H4 (cell line): ENCODE measurements at places on chromosomes 6 and 20. TPM values are rescaled to one million over a fixed set of nuclear protein-coding genes. Genes with fewer than 3 reads are reported as not detected.

DNA sequence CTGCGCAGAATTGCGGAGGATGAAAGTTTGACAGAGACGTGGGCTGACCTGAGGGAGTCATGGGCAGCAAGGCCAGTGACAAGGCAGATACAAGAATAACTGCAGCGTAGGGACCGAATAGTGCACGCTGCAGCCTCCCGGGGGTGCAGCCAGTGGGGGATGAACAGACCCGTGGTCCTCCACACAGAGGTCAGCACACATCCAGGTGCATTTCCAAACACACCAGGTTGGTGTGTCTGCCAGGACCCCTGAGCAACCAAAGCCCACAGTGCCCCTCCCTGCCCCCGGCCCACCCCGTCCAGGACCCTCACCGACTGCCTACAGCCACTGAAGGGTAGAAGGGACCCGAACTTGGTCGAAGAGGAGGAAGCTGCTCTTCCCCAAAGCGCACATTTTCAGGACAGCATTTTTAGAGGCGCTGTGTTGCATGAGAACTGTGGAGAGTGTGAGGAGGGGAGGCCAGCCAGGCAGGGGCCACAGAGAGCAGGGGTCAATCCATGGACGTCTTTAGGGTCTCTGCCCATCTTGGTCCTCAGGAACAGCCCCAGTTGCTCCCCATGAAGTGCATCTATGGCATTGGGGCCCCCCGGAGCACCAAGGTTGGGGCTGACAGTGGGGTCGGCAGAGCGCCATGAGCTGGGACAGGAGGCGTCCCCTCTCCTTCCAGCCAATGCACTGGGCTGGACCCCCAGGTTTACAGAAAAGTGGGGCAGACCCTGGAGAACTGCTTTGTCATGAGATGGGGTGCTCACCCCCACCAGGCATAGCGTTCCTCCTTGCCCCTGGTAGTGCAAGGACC, 157.8 kb upstream of the AFDN start:
- no peak for DNase-seq

- peak; percentile 14 for DNase-seq
Observed at GRCh38 chr6:128519132-128519930, 1.1 kb downstream of the PTPRK start.

DNA sequence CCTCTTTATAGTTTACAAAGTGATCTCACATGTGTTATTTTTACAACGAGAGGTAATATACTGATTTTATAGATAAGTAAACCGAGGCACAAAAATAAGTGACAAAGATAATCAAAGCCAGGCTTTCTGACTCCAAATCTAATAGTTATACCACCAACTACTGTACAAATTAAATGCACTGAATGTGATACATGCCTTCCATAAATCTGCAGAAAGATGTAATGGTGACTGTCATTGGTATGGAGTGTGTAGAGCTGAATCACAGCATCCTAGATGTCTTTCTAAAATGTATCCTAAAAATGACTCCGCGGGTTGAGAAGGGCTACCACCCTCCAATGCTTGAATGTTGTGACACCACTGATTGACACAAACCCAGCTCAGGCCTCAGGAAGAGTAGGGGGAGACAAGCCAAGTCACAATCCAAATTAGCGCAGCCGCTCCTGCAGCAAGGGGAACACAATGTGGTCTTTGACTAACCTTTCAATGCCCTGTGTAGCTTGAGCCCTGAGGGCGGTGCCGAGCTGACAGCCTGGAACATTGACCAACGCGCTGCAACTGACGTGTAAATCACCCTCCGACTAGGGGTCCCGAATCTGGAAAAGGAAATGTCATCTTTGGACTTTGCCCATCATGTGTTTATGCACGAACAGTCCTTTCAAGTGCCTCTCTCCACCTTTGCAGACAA, 136.8 kb downstream of the OLIG3 start:
- DNase-seq: no peak

DNA sequence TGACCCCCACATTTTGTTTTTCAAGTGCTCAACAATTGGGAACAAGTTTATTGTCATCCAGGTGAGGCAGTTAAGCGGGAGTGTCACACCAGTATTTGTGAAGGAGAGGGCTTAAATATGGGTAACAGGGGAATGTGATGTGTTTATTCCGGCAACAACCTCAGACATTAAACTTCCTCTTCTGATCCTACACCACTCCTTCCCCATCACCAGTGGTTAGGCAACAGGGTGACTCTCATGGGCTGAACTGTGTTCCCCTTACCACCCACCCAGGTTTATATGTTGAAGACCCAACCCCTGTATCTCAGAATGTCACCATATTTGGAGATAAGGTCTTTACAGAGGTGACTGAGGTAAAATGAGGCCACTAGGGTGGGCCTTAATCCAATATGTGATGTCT, 52.1 kb upstream of the RNF182 start:
- DNase-seq: no peak

- no peak for DNase-seq
Observed at GRCh38 chr6:47105469-47106178, 63.5 kb upstream of the ADGRF1 start.

- no peak for DNase-seq
Observed at GRCh38 chr20:11329271-11329670, 588.4 kb upstream of the BTBD3 start.

DNA sequence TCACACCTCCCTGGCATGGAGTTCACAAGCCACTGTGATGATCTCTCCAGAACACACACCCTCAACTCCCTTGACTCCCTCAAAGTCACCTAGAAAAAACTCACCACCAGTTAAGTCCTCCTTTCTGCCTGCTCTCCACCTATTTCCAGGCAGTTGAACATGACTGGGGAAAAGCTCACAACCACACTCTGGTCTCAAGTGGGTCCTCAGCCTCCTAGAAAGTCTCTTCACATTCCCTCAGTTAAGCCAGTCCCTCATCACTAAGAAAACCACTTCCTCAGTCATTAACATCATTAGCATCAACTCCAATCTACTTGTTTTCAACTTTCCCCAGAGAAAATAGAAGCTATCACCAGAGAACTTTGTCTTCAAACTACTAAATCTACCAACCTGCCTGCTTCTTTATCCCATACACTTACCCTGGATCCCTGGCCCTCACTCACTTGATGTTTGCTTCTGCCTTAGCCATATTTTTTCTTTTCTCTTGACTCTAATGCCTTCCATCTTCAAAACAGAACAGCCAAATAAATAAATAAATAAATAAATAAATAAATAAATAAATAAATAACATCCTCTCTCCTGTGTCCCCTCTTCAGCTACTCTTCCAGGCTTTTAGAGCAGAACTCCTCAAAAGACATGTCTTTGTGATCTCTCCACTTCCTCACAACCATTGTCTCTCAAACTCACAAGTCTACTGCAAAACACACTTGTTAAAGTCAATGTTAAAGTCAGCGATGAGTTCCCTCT, 742.4 kb upstream of the FLRT3 start:
- DNase-seq: no peak

DNA sequence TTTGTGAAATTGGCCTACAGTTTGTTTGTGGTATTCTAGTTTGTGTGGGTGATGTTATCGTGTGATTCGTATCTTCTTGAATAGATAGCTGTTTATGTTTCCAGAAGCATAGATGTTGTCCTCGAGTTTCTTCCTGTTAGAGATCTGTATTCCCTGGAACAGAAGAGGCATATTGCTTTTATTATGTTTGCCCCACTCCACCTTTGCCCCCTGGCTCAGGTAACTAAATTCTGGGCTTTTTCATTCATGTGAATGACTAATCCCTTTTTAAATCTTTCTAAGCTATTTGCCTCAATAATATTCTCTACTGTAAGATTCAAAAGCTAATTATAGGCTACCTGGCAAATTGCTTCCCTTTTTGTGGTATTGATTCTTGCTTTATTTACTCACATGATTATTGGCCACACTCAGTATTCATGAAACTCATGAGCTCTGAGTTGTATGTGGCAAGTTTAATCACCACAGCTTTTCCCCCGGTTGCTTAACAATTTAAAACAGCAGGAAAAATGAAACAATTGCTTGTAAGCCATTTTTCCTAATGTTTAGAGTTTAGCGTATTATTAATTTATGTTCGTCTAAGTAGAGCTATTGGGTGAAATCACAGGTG, 12.6 kb downstream of the RNF217 start:
- DNase-seq: no peak

DNA sequence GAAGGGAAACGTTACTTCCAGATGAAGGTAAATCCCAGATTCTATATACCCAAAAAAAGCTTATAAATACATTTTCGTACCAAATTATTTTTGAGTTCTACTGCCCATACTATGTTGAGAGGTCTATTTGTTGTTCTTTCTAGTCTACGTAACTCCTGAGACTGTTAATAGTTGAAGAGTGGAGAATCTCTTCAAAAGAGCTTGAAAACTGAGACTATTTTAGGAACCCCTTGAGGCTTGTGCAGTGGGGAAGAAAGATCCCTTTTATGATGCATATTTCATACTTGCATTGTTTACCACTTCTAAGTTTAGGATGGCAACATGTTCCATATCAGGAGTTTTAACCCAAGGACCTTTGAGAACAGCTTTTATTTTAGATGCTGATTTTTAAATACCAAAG, 245.0 kb downstream of the TMEM242 start:
- DNase-seq: no peak

DNA sequence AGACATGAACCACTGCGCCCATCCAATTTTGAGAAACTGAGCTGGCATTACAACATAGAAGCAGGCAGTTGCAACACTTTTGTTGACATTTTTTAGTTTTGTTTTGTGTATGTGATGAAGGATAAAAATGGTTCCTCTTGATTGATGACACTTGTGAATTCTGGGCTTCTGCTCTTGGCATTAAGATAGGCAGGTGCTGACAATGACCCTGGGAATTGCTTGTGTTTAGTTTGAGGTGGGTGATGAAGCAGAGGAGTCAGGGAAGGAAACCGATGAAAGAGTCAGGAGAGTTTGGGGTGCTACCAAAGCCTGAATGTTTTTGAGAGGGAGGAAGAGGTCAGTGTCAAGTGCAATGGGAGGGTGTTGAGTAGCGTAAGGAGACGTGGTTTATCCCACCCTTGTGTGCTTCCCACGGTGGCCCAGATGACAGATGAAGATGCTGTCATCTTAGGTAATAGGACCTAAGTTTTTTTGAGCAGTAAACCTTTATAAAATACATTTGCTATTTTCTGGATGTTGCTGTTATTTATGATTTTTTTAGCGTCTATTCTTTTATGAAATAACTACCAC, 19.4 kb downstream of the CDS2 start:
- DNase-seq: no peak

Gene CGAS
- not detected in 2 replicates for total RNA-seq

Gene MYO6
- 2.2 and 2.9 TPM in 2 replicates for total RNA-seq

Gene WFDC12
- total RNA-seq: not detected in 2 replicates

Gene MAFB
- total RNA-seq: 0.25 and 0.39 TPM in 2 replicates

Gene HMGCLL1
- 0.19 TPM in 1 of 2 replicates, not detected in the other for total RNA-seq

Gene ZSCAN23
- total RNA-seq: 0.64 and 2.4 TPM in 2 replicates
